AG04449 (cell line): ENCODE measurements at places on chromosomes 3 and 15.

DNA sequence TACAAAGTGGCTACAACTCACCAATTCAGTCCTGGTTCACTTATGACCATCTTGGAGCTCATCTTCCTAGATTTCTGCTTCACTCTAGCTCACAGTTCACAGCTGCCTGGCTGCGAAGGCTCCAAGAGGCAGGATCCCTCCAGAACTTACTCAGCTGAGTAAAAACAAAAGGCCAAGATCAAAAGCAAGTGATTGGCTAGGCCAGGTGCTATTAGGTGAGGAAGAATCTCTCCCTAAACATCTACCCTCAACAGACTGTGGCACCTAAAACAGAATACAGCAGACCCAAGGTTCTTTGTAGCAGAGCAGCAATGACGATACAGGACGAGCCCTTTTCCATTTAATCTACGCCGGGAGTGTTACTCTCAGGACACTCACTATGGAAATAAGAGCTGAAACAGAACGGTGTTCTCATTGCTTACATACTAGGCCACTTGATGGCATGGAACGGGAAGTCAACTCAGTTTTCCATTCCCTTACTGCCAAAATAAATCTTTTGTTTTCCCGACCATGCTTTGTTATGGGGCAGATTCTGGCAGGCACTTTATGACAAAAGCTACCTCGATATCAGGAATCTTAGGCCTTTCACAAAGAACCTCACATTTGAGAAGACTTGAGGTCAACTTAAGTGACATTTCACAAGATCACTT lies 901 bp downstream of the ICE2 start:
- DNase-seq: no peak

GRCh38 chr3:107525644-107526305 lies 3.0 kb downstream of the BBX start:
- DNase-seq: no peak

DNA sequence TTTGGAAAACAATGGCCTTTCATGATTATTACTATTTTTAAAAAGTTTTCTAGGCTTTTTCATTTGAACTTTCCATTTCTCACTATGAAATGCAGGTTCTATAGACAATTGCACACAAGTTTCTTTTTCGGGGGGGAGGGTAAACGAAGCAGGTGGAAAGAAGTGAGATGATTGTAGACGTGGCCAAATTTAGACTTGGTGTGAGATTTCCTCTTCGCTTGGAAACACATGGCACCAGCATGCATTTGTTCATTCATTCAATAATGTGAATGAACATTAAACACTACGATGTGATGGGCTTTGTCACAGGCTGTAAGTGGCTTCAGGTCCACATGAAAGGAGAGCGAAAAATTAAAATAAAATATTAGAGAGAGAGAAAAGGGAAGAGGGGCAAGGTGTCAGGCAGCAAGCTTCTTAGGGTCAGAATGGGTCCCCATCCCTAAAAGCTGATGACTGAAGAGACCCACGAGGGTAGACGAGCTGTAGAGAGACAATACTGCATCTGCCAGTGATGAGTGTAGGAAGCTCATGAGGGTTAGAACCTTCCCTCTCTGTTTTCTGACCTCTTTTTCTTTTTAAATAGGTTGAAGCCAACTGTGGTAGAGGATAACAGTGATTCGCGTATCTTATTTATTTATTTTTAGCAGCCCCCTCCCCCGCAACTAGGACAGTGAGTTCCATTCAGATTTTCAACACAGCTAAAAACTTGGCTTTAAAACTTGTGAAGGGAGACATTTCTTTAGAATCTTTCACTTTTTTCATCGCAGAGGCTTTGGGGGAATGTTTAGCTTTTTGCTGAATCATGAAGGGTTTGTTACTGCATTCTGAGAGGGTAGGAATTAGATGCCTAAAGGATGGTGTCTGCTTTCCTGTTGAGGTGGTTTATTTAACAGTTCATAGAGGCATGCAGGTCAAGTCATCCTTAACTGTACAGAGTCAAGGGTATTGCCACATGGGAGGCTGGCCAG lies 36.2 kb downstream of the GAP43 start:
- DNase-seq: no peak

- DNase-seq: no peak
Measured at GRCh38 chr3:98136631-98137030, 6.1 kb downstream of the OR5H1 start.

GRCh38 chr3:151282921-151283320 lies 4.6 kb upstream of the P2RY14 start:
- no peak for DNase-seq

DNA sequence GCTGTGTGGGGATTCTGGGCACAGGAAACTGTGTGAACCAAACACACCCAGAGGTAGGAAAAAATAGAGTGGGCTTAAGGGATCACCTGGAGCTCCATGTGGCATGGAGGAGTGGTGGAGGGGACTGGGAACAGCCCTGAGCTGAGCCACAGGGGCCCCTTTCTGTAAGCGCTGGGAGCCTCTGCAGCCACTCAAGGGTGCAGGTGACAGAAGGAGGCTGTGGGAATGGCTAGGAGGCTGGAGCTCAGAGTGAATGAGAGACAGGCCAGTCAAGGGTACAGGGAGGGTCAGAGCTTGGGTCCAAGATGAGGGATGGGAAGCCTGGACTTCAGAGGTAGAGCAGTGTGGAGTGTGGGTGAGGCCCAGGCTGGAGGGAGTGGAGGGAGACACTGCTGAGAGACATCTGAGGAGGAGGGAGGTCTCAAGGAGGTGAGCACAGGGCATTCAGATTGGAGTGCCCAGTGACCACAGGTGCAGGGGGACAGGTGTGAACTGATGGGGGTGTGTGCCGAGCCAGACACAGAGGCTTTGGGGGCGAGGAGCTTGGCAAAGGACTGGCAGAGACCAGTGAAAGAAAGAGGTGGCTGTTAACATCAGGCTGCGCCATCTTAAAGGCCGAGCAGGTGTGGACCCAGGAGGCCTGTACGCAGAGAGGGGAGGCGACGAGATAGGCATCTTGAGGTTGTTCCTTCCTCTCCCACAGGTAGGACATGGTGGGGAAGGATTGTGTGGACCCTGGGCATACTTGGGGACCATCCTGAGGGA lies 56.8 kb downstream of the FGD5 start:
- no peak for DNase-seq

- no peak for DNase-seq
Measured at GRCh38 chr15:53746101-53746500, 13.4 kb downstream of the WDR72 start.

DNA sequence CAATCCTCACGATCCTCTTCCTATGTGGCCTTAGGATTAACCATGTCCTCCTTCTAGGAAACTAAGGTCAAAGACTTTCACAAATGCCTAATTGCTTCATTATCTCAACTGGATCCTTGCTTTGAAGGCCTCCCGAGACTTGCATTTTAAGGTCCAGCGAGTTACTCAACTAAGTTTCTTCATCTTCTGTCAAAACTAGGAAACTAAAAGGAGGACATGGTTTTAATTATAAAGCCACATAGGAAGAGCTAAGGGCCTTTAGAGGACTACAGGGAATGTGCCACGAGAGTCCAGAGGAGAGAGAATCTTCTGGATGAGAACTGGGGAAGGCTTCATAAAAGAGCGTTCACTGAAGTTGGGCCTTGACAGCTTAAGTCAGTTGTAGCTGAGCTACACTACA lies 87.8 kb upstream of the LPP start:
- no peak for DNase-seq

DNA sequence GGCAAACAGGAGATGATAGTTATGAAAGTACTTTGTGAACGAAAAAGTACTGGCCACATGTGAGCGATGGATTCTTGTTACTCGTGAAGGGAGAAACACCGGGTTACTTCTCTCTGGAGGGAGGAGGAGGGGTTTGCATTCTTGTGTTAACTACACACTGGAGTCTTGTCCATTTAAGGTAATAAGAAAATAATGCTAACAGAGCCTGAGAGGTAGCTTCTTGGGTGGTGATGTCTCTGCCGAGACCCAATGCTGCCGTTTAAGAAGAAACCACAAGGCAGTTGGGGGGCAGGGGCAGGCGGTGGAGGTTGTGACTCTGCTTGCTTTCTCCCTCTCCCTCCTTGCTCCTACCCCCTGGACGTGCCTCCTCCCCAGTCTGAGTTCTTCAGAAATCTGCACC lies 100.9 kb upstream of the ROPN1 start:
- peak; percentile 69 for DNase-seq

DNA sequence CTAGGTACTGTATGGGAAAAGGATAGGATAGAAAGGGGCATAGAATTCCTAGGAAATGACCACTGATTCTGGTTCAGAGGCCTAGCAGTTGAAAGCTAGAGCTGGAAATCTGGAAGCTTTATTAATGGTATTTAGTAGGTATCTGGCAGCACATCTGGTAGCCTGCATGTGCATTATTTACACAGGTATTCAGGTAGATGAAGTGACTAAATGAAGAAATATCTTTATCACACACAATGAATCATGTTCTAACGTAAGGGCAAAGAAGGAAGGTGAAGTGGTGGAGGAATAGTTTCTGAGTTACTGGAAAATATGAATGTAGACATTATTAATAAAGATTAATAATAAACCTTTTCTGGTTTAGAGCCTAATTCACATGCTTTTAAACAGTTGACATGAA lies 119.9 kb downstream of the MBNL1 start:
- DNase-seq: no peak

GRCh38 chr3:102577082-102577789 lies 142.4 kb downstream of the ZPLD1 start:
- DNase-seq: no peak

DNA sequence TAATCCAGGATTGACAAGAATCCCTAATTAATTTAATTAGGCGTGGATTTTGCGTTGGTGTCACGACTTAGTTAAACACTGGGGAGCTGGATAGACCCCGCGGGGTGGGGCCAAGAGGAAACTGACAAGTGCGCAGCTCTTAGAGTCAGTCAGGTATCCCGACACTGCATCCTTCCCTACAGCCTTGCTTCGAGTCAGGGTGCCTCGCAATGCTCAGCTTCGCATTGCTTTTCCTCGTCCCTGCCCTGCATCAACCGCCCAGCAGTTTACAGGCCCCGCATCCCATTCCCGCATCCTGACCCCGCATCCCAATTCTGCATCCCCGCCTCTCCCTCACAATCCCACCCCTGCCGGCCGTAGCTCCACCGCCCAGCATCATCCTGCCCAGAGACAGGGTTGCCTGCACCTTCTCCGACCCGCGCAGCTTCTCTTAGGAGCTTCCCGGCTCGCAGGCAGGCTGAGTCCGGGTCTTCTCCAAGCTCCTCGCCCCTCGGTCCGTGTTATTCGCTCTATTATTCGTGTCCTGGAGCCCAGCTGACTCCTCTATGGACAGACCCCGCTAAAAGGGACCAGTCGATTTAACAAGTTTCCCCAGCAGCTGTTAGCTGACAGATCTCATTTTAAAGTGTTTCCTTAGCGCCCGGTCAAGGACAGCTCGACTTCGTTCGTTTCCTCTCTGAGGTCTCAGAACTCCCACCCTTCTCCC lies 699 bp upstream of the SHOX2 start:
- DNase-seq: no peak

DNA sequence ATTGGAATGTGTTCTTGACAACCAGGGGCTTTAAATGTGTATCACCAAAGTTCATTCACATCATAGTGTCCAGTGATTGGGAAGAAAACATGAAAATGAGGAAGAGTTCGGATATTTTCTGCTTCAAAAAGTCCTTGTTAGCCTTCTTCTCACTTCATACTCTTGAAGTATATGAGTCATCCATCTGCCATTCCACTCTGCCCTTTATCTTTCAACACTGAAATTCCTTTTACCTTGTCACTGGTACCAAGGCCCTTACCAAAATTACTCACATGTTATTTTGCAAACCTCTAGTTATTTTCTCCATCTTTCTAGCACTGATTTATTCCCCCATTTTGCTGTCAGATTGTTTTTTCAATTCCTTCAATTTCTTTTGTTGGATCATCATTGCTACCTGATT lies 32.5 kb downstream of the OR5H15 start:
- no peak for DNase-seq

GRCh38 chr3:156211583-156211982 lies 91.2 kb downstream of the KCNAB1 start:
- peak; percentile 9 for DNase-seq

- DNase-seq: no peak
Measured at GRCh38 chr3:37559461-37559860, 302.2 kb upstream of the CTDSPL start.

- no peak for DNase-seq
Measured at GRCh38 chr3:184440151-184440550, 60.3 kb downstream of the CHRD start.

DNA sequence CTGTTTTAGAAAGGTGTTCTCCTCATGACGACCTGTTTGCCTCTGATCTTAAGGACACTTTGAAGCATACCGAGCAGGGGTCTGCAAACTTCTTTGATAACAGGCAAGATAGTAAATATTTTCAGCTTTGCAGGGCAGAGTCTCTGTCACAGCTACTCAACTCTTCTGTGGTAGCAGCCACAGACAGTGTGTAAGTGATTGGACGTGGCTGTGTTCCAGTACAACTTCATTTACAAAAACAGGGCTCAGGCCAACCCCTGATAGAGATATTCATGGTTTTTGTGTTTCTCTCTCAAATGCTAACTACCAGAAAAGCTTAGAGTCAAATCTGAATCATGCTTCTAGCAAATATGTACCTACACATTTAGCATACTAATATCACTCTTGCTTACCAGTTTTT lies 51.5 kb downstream of the TGFBR2 start:
- no peak for DNase-seq

DNA sequence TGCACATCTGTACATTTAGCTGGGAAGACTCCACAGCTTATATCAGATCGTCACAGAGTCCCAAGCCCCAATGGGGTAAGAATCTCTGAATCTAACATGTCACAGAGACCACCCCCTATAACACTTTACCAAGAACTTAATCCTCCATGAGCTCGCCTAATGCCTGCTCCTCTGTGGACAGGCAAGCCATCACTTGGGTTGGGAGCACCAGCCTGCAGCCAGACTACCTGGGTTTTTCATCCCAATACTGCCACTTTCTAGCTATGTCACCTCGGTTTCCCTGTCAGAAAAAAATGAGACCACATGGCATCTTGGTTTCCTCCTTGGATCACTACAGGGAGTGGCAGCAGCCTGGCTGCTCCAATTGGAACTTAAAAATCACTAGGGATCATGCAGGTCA lies 277.9 kb upstream of the TLE3 start:
- DNase-seq: no peak

DNA sequence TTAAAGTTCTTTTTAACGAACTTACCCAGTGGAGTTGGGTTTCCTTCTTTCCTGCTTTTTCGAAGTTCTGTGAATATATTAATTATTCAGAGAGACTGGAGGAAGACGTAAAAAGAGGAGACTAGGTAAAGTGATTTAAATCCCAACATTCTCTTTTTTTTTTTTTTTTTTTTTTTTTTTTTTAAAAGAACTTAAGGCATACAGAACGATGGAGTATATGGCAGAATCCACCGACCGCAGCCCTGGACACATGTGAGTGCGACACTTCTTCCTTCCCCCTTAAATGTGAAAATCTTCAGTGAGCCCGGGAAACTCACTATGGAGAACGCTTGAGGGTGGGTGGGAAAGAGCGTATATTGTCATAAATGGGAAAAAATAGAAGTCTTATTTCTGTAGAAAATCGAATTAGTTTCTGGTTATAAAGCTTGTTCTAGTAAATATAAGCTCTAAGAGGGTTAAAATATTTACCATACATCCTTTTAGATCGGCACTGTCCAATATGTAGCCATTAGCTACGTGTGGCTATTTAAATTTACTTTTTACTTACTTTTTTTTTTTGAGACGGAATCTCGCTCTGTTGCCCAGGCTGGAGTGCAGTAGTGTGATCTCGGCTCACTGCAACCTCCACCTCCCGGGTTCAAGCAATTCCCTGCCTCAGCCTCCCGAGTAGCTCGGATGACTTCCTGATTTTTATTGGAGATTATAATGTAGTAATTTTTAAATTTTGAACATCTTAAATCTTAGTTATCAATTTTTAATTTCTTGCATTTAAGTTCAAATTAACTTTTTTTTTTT lies 892 bp downstream of the NMD3 start:
- no peak for DNase-seq

- DNase-seq: no peak
Measured at GRCh38 chr3:150545419-150546225, 674 bp downstream of the SERP1 start.

GRCh38 chr3:58049143-58049785 lies 41.0 kb downstream of the FLNB start:
- DNase-seq: no peak
